Ureter (tissue), 1 donor: ENCODE measurements at places on chromosomes 11 and 22. TPM values are rescaled to one million over a fixed set of nuclear protein-coding genes. Genes with fewer than 3 reads are reported as not detected.

- DNase-seq, result no peak
Observed at GRCh38 chr11:57460022-57460757, at the start of gene RTN4RL2. TSS of gene RTN4RL2 (plus strand) at chr11:57460528. CDS start at chr11:57460866, 338 bp downstream.

DNA sequence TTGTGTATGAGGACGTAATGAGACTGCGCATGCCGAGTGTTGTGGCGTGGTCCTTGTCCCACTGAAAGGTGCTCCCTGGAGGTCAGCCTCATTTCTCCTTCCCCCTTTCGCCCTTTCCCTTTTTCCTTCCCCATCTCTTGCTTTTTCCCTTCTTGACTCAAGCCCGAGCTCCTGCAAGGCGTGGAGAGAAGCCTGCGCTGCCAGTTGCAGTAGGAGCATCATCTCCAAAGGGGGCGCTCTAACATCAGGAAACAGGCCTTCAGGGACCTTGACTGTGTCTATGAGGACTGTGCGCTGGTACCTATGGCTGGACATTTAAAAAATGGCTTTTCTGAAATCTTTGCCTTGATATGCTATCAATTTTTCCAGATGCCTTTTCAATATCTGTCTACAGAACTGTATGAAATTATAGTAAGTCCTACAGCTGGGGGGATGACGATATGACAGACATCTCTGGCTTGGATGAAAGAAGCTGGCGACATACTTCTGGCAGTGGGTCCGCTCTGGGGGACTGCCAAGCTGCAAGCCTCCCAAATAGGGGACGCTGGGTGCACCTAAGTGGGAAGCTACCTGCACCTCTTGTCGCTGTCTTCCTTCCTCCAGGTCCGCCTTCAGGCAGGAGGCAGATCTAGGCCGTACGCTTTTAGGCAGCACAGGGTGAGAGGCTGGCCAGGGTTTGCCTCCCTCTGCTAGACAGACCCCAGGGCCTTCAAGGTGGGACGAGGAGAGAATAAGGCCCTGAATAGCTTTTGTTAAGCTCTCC, 96.5 kb downstream of the NXPE2 start:
- DNase-seq, result peak; percentile 52

- DNase-seq, result no peak
Observed at GRCh38 chr11:109695696-109696095, 273.7 kb downstream of the C11orf87 start.

- DNase-seq, result no peak
Observed at GRCh38 chr11:119888119-119888518, 159.1 kb upstream of the NECTIN1 start.

DNA sequence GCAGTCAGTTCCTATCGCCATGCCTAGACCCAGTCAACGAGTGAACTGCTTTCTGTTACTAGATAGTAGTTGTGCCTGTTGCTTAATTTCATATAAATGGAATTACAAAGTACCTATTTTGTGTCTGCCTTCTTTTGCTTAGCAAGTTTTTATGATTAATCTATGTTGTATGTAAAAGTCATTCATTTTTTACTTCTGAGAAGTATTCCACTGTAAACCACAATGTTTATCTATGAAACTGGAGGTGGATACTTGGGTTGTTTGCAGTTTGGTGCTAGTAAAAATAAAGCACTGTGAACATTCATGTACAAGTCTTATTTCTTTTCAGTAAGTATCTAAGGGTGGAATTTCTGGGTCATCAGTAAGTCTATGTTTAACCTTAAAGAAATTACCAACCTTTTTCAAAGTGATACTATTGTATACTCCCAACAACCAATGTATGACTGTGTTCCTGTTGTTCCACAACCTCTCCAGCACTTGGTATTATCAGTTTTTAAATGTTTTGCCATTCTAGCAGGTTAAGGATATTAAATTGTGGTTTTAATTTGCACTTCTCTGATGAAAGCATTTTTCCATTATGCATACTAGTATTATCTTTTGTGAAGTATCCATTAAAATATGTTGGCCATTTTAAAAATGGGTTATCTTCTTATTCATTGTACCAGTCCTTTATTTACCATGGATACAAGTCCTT, 68.2 kb downstream of the DNAJC24 start:
- no peak for DNase-seq

Gene CALCA
- not detected for total RNA-seq

Gene POU2AF2
- total RNA-seq, result 1.2 TPM

Gene DDIAS
- 2.6 TPM for total RNA-seq

Gene NLRP14
- 0.57 TPM for total RNA-seq
